Stimulated activated CD8-positive, alpha-beta memory T cell treated with anti-CD3 and anti-CD28 coated beads, Interleukin-15, amount 100 ng/mL, for 48 hours (primary cell): ENCODE measurements at places on chromosomes 3 and 15.

DNA sequence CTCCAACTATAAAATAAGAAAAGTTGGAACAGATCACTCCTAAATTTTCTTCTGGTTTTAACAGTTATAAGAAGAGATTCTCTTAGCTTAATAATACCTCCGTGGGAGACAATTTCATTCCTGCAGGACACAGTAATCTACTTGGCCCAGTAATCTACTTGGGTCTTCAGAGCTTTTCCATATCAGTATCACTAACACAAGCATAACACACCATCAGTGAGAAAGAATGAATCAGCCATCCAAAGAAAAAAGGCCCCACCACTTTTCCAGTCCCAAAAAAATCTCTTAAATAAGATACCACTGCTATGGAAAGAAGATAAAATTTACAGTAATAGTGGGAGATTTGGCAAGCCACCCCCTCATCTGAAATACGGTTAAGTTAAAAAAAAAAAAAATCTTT lies 20.2 kb downstream of the SIN3A start:
- no peak for DNase-seq

- DNase-seq: no peak
Observed at GRCh38 chr15:94238539-94239118, 7.3 kb downstream of the MCTP2 start.

DNA sequence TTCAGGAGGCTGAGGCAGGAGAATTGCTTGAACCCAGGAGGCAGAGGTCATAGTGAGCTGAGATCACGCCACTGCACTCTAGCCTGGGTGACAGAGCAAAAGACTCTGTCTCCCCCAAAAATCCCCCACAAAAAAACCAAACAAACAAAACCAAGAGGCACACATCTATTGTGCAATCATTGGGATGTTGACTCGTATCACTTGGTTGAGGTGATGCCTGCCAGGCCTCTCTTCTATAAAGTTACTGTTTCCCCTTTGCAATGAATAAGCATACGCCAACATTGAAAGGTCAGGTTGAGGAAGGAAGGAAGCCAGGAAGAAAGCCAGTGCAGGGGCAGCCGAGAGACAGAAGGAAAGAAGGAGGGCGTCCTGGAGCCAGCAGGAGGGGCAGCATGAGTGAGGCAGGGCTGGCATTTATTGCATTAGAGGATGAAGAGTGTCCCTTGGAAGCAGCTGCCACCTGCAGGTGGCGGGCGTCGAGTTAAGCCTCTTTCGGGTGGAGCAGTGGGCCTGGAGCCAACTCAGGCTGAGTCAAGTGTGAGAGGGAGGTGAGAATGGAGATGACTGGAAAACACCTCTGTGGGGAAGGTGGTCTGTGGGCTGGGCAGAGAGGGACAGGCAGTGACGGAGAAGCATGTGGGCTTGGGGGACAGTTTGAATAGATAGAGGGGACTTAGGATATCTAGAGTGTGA lies 8.3 kb upstream of the CSPG4 start:
- peak; percentile 66 for DNase-seq

GRCh38 chr3:71066849-71067261 lies 516.7 kb downstream of the FOXP1 start:
- peak; percentile 48 for DNase-seq

DNA sequence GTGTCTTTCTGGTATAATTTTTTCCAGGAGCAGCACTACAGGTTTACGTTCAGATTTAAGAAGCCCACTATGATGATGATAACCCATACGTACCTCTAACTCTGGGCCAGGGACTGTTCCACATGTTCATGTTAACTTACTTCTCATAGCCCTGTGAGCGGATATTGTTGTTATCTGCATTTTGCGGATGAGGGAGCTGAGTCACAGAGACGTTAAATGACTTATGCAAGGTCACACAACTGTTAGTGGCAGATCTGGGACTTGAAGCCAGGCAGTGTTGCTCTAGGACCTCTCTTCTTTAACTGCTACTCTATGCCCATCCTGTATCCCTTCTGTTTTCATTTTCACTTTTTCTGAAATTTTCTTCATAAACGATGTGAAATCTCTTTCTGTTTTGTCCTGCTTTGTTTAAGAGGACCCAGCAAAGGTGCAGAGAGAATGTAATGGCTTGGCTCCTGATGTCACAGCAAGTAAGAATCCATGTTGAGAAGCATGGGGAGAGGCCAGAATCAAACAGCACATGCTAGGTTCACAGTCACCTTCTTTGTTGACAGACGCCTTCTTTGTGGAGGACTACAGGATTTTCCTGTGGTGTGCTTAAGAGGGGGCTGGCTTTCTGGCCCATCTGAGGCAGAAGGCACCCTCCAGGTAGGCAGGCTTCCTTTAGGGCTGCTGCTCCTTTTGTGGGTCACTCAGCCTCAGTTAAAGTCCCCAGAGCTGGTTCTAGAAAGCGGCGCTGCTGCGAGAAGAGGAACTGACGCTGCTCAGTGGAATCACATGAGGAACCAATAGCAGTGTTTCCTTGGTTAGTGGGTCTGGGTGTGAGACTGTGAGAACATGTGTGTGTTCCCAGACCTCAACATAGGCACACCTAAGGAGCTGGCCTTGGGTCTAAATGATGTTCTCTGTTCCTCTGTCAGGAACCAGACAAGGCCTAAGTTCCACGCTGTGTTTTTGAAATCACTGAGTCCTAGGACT lies 121.6 kb downstream of the TMEM108 start:
- DNase-seq: no peak

- no peak for DNase-seq
Observed at GRCh38 chr3:39166134-39166710, 12.8 kb upstream of the CSRNP1 start.

DNA sequence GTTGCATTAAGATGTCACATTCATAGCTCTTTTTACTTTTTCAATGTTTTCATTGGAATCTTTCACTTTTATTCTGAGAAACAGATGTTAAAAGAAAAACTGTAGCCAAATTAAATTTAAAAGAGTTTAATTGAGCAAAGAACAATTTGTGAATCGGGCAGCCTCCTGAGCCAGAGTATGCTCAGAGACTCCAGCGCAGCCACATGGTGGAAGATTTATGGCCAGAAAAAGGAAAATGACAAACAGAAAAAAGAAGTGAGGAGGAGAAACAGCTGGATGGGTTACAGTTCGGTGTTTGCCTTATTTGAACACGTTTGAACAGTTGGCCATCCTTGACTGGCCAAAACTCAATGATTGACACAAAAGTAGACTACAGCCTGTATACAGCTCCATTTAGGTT lies 33.8 kb upstream of the RAB11A start:
- DNase-seq: no peak

DNA sequence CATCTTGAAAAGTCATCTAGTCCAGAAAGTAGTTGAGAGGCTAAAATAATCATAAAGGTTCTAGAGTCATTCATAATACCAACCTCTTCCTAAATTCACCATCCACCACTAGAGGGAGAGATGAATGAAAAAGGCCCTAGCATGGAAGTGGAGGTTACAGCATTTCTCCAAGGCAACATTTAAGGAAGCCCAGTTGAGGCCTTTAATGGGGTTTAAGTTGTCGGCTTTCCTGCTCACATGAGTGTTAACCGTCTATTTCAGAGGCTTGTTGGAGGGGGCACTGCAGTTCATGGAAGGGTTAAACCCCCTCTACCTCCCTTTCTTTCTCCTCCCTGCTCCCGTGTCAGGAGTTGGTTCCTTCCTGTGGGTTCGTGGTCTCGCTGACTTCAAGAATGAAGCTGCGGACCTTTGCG lies 3.8 kb upstream of the SLCO3A1 start:
- no peak for DNase-seq

DNA sequence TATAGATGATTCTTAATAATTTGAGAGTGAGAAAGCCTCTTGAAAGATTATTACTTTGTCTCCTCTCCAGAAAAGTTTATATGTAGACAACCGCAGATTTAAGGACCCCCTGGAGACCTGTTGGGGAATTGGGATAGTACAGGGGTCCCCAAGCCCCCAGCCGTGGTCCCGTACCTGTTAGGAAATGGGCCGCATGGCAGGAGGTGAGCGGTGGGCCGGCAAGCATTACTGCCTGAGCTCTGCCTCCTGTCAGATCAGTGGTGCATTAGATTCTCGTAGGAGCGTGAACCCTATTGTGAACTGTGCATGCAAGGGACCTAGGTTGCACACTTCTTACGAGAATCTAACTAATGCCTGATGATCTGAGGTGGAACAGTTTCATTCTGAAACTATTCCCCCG lies 78.3 kb downstream of the PFN2 start:
- no peak for DNase-seq
